T-cell (primary cell): ENCODE measurements at places on chromosomes 16 and 17. TPM values are rescaled to one million over a fixed set of nuclear protein-coding genes. Genes with fewer than 3 reads are reported as not detected.
A peak's percentile ranks its signal among the peaks of the same experiment; 100 is the strongest.

Gene C16orf89
- not detected for total RNA-seq

Gene CDH1
- total RNA-seq: 6.8 TPM

Gene RABEP1
- 47.7 TPM for total RNA-seq

Gene CCDC200
- total RNA-seq: not detected

Gene PLA2G10
- 0.29 TPM for total RNA-seq

Gene B3GNT9
- 7.1 TPM for total RNA-seq

Gene TBC1D3E
- total RNA-seq: not detected

Gene KRT26
- not detected for total RNA-seq

DNA sequence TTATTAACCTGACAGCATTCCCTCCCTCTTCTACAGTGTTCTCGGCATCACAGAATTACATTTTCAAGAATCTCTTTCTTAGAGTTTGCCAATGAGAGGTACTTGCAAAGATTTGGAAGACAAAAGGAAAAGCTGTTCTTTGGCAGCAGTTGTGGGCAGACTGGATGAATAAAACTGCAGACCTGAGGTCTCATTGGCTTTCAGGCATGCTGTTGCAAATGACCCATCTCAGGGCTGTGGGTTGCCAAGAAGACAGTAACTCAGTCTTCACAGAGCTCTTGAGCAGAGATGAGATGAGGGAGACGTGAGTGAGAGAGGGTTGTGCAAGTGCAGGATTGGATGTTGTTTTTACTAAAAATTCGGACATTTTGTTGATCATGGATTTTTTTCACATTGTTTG, 11.3 kb upstream of the USP31 start:
- no peak for DNase-seq
- H3K27me3 ChIP-seq: peaks cover 8% of the 10 kb centered on the region
- no peaks in the 10 kb centered on the region for H3K36me3 ChIP-seq
- no peak overlapping the region for H3K27ac ChIP-seq

GRCh38 chr16:25501530-25502255, 190.1 kb upstream of the HS3ST4 start:
- DNase-seq: no peak
- H3K27me3 ChIP-seq: no peaks in the 10 kb centered on the region
- no peak overlapping the region for H3K4me3 ChIP-seq
- H3K4me1 ChIP-seq: no peaks in the 10 kb centered on the region
- H3K36me3 ChIP-seq: no peaks in the 10 kb centered on the region

GRCh38 chr17:50310455-50311111, 35.3 kb upstream of the XYLT2 start:
- no peaks in the 10 kb centered on the region for H3K36me3 ChIP-seq
- H3K4me3 ChIP-seq: no peak overlapping the region
- no peak for DNase-seq
- H3K27me3 ChIP-seq: peaks cover 36% of the 10 kb centered on the region
- no peak overlapping the region for H3K27ac ChIP-seq

DNA sequence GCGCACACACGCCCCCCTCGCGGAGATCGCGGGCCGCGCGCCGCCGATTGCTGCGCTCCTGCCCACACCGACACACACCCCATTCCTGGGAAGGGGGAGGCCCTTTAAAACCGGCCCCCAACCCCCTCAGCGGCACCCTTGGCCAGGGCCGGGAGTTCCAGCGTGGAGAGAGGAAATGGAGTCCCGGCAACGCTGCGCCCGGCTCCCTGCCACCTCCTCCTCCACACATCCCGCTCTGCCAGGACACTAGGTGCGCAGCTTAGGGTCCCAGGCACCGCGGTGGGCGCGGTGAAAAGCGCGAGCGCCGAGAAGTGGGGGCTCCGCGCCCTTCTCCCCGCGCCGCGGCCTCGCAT, 397 bp downstream of the CDC42EP4 start:
- H3K27me3 ChIP-seq: no peaks in the 10 kb centered on the region
- DNase-seq: peak; percentile 24
- H3K4me1 ChIP-seq: peaks cover 26% of the 10 kb centered on the region
- H3K4me3 ChIP-seq: peak overlapping the region; percentile 60
- no peak overlapping the region for H3K27ac ChIP-seq
- no peaks in the 10 kb centered on the region for H3K36me3 ChIP-seq

DNA sequence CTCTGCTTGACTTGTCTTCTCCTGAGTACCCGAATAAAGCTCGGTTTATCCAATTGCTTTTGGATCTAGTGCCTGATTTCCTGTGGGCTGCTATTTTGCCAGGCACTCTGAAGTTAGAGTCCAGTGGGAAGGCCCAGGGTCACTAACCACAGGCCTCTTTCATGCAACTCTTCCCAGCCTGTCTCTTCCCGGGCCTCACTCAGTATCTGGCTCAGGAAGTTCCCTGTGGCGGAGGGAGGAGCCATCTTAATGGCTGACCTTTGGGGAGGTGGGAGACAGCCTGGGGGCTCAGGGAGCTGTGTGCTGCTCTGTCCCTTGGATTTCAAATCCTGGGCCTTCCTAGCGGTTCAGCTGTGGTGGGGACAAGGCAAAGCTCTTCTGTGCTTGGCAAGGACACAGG, 328.5 kb downstream of the SLC39A11 start:
- H3K36me3 ChIP-seq: no peaks in the 10 kb centered on the region
- DNase-seq: no peak
- H3K4me1 ChIP-seq: no peaks in the 10 kb centered on the region
- H3K27ac ChIP-seq: no peak overlapping the region
- H3K4me3 ChIP-seq: no peak overlapping the region
- H3K27me3 ChIP-seq: no peaks in the 10 kb centered on the region

DNA sequence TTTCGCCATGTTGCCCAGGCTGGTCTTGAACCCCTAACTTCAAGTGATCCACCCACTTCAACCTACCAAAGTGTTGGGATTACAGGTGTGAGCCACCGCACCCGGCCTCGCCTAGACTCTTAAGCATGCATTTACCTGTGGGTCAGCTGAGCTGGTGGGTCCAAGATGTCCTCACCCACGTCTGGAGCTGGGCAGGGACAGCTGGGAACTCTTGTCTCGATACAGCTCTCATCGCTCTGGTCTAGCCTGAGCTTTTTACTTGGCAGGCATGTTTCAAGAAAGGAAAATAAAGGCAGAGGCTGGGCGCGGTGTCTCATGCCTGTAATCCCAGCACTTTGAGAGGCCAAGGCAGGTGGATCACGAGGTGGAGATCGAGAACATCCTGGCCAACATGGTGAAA, 56.9 kb upstream of the PHOSPHO1 start:
- no peak overlapping the region for H3K27ac ChIP-seq
- no peaks in the 10 kb centered on the region for H3K36me3 ChIP-seq
- H3K4me1 ChIP-seq: no peaks in the 10 kb centered on the region
- no peak overlapping the region for H3K4me3 ChIP-seq
- no peak for DNase-seq

GRCh38 chr17:2598166-2598565, 4.7 kb downstream of the PAFAH1B1 start:
- no peak overlapping the region for H3K27ac ChIP-seq
- H3K4me3 ChIP-seq: no peak overlapping the region
- H3K36me3 ChIP-seq: no peaks in the 10 kb centered on the region
- H3K27me3 ChIP-seq: no peaks in the 10 kb centered on the region
- no peak for DNase-seq
- peaks cover 29% of the 10 kb centered on the region for H3K4me1 ChIP-seq

DNA sequence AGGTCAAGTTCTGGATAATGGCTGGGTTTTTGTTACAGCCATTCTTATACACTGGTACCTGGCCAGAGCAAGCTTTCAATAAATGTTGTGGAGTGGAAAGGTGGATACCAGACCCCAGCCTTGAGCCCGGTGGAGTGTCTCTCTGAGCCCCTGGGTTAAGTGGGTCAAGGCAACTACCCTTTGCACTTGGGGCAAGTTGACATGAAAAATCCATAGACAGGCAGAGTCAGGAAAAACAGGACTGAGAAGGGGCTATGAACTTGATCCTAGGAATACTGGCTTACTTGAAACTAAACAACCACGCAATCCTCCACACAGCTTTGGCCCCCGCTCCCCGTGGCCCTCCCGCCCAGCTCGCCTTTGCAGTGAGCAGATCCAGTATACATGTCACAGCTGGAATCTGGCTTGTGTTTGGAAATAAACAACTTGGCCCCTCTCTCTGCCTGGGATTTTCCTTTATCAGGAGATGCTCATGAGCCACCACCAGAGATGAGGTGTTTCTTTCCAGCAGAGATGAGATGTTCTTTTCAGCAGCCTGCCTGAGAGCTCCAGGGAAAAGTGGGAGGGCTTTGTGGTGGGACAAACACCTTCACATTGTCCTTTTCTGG, 65.9 kb downstream of the KSR1 start:
- H3K27me3 ChIP-seq: no peaks in the 10 kb centered on the region
- H3K4me1 ChIP-seq: peaks cover 8% of the 10 kb centered on the region
- H3K27ac ChIP-seq: no peak overlapping the region

DNA sequence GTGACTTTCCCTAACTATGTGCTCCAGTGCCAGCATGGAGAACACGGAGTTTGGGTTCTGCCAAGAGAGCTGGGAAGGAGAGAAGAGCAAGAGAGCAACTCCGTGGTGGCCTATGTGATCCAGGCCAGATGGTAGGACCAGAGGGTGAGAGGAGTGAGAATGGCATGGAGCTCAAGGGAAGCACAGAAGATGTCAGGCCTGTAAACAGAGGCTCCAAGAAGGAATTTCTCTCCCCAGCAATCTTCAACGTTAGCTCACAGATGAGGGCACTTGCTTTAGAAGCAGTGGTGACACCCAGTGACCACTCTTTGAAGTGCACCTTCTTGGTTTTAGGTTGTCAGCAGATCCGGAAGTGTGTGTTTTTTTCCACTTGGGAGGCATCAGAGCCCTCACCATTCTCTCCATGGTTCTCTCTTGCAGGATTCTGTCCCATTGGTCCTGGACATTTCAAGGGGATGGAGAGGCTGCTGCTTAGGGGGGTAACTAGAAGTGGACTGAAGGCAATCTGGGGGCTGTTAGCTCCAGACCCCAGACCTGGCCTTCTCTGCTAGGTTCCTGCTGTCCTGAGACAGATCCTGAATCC, 18.1 kb upstream of the TMEM98 start:
- no peaks in the 10 kb centered on the region for H3K4me1 ChIP-seq
- no peak overlapping the region for H3K4me3 ChIP-seq
- H3K27me3 ChIP-seq: no peaks in the 10 kb centered on the region
- H3K36me3 ChIP-seq: no peaks in the 10 kb centered on the region
- H3K27ac ChIP-seq: no peak overlapping the region

GRCh38 chr16:27769561-27770255, 219.8 kb downstream of the KATNIP start:
- no peak overlapping the region for H3K27ac ChIP-seq
- no peak overlapping the region for H3K4me3 ChIP-seq
- no peak for DNase-seq
- H3K36me3 ChIP-seq: peaks cover 23% of the 10 kb centered on the region

- no peak overlapping the region for H3K27ac ChIP-seq
- no peaks in the 10 kb centered on the region for H3K27me3 ChIP-seq
- H3K36me3 ChIP-seq: peaks cover 41% of the 10 kb centered on the region
- H3K4me1 ChIP-seq: no peaks in the 10 kb centered on the region
Measured at GRCh38 chr17:50967795-50968194, 101.6 kb upstream of the TOB1 start.

DNA sequence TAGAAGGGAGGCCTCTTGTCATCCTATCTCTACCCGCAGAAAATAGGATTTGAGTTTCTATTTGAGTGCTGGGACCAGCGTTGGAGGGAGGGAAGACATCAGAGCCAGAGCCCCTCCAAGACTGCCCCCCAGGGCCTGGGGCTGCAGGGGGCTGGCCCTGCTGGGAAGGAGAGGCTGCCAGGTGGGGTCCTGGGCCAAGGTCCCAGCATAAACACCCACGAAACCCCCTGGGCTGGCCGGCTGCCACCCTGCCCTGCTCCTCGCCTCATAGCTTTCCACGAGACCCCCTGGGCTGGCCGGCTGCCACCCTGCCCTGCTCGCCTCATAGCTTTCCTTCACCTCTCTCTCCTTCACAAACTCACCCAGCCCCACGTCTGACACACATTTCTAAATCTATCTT, 10.6 kb upstream of the TEX19 start:
- peaks cover 42% of the 10 kb centered on the region for H3K27me3 ChIP-seq
- no peak overlapping the region for H3K4me3 ChIP-seq
- no peaks in the 10 kb centered on the region for H3K36me3 ChIP-seq
- no peak overlapping the region for H3K27ac ChIP-seq
- DNase-seq: no peak

- H3K27me3 ChIP-seq: no peaks in the 10 kb centered on the region
- peak overlapping the region; percentile 92 for H3K4me3 ChIP-seq
- H3K27ac ChIP-seq: peak overlapping the region; percentile 98
- no peak for DNase-seq
- H3K4me1 ChIP-seq: peaks cover 42% of the 10 kb centered on the region
Measured at GRCh38 chr17:17837380-17837821, 615 bp upstream of the SREBF1 start.

- no peaks in the 10 kb centered on the region for H3K36me3 ChIP-seq
- peak overlapping the region; percentile 24 for H3K27ac ChIP-seq
- no peaks in the 10 kb centered on the region for H3K27me3 ChIP-seq
- H3K4me3 ChIP-seq: peak overlapping the region; percentile 15
- DNase-seq: no peak
Measured at GRCh38 chr17:2393954-2394749, 6.7 kb downstream of the MNT start.

GRCh38 chr16:55515111-55515510, 6.2 kb downstream of the LPCAT2 start:
- no peaks in the 10 kb centered on the region for H3K27me3 ChIP-seq
- DNase-seq: no peak
- no peak overlapping the region for H3K27ac ChIP-seq
- peaks cover 1% of the 10 kb centered on the region for H3K4me1 ChIP-seq
- no peak overlapping the region for H3K4me3 ChIP-seq
- no peaks in the 10 kb centered on the region for H3K36me3 ChIP-seq

GRCh38 chr16:80500116-80500859, 40.5 kb upstream of the DYNLRB2 start:
- H3K27ac ChIP-seq: no peak overlapping the region
- H3K27me3 ChIP-seq: no peaks in the 10 kb centered on the region
- no peaks in the 10 kb centered on the region for H3K4me1 ChIP-seq
- H3K4me3 ChIP-seq: no peak overlapping the region
- no peak for DNase-seq
- no peaks in the 10 kb centered on the region for H3K36me3 ChIP-seq

GRCh38 chr17:19447085-19447583, 36.1 kb downstream of the RNF112 start:
- H3K4me3 ChIP-seq: no peak overlapping the region
- no peaks in the 10 kb centered on the region for H3K4me1 ChIP-seq

DNA sequence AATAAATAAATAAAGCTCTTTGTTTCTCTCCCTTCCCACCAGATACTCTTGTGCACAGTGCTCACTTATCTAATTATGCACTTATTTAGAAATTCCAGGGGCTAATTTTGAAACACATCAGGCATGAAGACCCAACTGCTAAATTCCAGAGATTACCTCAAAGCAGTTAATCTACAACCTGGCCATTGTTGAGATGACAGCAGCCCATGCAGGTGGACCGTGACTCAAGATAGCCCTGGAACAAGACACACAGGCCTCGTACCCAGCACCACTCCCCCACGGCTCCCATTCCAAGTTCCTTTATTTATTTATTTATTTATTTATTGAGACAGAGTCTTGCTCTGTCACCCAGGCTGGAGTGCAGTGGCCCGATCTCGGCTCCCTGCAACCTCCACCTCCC, 60.1 kb upstream of the NPEPPS start:
- no peak overlapping the region for H3K4me3 ChIP-seq
- H3K4me1 ChIP-seq: no peaks in the 10 kb centered on the region
- H3K36me3 ChIP-seq: peaks cover 3% of the 10 kb centered on the region
- DNase-seq: no peak

- no peak overlapping the region for H3K4me3 ChIP-seq
- no peaks in the 10 kb centered on the region for H3K36me3 ChIP-seq
- H3K27ac ChIP-seq: no peak overlapping the region
- H3K4me1 ChIP-seq: peaks cover 5% of the 10 kb centered on the region
- H3K27me3 ChIP-seq: no peaks in the 10 kb centered on the region
- no peak for DNase-seq
Measured at GRCh38 chr16:80029761-80030481, 429.4 kb upstream of the MAF start.
